ENCODE measurements at places on chromosomes 4 and X.

DNA sequence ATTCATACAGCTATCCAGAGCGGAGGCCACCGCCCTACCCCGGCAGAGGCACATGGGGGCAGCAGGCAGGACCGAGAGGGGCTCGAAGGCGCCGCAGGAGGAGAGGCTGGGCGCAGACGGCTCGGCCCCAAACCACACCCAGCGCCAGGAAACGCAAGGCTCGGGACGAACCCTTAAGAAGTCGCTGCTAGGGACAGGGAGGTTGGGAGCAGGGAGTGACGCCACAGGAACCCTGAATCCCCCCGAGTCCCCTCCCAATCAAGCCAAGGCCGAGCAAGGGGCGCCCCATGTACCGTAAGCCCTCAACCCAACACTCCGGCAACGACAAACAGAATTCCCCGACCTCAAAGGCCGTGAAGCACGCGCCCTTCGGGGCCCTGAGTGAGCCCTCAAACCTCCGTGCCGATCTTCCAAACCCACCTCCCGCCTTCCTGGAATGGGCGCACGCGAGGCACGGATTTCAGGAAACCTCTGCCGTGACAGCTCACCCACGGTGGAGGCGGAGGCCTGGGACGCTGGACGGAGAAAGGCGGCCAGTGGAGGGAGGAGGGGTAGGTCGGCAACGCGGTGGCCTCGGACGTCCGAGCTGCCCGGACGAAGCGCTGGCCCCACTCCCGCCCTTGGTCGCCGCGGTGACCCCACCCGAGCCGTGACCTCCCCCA is 1.8 kb downstream of the ZFYVE28 start:
- DNase-seq = no peak

- no peak for DNase-seq
Measured at GRCh38 chr4:74632634-74633033, 161.7 kb downstream of the BTC start.

- peak; percentile 81 for DNase-seq
Measured at GRCh38 chrX:132218100-132218812, 991 bp downstream of the RAP2C start.

GRCh38 chrX:85375333-85375738 is 4.1 kb downstream of the POF1B start:
- no peak for DNase-seq

GRCh38 chrX:100931925-100932285 is 3.2 kb upstream of the XKRX start:
- no peak for DNase-seq

DNA sequence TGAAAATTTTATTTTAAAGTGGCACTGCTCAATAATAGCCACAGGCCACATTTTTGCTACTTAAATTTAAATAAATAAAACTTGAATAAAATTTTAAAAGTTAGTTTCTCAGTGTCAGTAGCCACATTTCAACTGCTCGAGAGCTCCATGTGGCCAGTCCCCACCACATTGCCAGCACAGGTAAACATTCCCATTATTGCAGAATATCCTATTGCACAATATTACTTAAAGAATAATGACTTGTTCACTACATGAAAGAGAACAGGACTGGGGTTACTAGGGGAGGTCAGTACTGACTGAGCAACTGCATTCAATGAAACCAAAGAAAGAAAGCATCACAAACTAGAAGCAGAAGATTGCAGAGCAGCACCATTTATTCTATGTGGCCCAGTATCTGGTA is 2201.6 kb upstream of the TENM3 start:
- no peak for DNase-seq

DNA sequence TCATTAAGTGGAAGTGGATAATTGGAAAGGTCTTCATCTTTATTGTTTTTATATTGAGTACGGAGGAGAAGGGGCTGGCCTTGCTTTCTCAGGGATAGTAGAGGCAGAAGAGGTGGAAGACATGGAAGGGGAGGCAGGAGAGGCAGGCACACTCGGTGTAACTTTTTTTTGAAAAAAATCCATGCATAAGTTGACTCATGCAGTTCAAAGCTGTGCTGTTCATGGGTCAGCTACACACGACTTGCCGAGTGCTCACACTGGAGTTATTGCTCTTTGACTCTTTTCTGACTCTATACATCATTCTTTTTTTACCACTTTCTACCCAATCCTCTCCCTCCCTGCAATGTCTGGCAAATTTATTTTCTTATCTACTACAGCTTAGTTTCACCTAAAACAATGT is 158.3 kb upstream of the AADAT start:
- DNase-seq = no peak

DNA sequence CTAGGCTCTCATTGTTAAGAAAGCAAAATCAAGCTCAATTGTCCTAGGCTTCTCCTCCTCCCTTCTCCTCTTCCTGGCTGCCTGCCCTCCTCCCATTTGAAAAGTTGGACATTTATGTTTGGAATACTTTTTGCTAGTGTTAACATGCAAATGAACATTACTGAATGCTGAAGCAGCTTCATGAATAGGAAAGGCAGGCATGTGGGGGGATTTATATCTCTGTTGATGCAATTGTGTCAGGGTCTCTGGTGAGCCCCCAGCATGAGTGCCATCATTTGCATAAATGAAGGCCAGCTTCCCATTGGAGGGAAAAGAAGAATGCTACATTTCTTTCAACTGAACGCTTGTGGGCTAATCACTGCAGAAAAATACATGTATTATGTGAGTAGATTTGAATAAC is 160.1 kb upstream of the NDST3 start:
- no peak for DNase-seq

DNA sequence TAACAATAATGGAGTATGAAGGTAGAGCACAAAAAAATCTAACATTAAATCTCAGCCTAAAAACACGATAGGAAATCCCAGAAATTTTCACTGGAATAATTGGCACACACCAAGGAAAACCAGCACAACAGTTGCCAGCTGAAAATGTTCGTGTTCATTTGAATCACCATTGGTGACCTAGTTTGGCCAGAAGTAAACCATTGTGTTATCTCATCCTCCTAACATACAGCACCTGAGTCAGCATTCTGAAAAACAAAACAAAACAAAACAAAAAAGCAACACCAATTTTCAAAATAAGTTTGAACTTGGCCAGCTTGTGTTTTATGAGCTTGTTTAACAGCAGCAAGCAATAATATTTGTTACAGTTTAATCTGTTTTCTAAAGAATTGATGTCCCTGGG is 41.1 kb downstream of the UCHL1 start:
- DNase-seq = no peak

- DNase-seq = no peak
Measured at GRCh38 chrX:13000301-13000811, 25.4 kb downstream of the TMSB4X start.

DNA sequence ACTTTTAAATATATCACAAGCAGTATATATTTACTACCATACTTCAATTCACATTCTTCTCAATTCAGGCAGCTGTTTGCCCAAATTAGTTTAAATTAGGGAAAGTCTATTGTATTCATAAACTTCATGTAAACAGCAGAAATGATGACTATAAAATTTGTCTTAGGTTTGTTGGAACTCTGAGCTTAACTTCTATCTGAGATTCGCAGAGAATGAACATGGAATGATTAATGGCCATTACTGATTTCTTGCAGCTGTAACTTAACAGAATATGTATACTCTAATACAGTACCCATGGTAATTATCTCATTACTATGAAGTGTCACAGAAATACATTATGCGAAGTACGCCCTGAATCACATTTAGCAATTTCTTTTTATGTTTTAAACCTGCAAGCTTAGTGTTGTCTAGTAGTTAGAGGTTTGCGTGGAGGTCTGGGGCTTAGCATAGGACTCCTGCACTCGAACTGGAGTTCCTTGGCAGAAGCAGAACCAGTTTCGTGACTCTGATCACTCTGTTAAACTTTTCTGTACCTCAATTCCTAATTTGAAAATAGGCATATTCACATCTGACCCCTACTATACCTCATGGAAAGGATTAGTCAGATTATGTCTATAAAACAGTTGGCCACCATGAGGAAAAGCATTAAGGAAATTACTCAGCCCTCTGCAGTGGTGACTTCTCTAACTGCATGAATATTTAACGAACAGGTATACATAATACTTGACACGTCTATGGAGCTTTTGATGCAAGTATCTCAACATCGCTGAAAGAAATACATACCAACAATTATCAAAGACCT is 243.2 kb downstream of the MGST2 start:
- DNase-seq = no peak

DNA sequence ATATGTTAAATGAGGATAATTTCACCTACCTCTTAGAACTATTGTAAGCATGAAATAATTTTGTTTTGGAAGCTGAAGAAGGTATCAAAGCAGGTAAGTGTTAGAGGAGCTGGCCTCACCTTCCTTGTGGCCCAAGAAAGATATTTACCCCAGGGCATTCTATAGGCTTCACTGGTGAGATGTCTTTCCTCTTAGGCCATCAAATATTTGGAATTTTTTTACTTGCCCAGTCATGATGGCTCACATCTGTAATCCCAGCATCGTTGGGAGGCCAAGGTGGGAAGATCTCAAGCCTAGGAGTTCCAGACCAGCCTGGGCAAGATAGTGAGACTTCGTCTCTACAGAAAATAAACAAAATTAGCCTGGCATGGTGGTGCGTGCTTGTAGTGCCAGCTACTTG is 6.1 kb upstream of the SMS start:
- DNase-seq = no peak

GRCh38 chr4:175536852-175537453 is 275.1 kb downstream of the GPM6A start:
- DNase-seq = peak; percentile 20

GRCh38 chr4:4492161-4492847 is 49.5 kb downstream of the STX18 start:
- DNase-seq = peak; percentile 52

DNA sequence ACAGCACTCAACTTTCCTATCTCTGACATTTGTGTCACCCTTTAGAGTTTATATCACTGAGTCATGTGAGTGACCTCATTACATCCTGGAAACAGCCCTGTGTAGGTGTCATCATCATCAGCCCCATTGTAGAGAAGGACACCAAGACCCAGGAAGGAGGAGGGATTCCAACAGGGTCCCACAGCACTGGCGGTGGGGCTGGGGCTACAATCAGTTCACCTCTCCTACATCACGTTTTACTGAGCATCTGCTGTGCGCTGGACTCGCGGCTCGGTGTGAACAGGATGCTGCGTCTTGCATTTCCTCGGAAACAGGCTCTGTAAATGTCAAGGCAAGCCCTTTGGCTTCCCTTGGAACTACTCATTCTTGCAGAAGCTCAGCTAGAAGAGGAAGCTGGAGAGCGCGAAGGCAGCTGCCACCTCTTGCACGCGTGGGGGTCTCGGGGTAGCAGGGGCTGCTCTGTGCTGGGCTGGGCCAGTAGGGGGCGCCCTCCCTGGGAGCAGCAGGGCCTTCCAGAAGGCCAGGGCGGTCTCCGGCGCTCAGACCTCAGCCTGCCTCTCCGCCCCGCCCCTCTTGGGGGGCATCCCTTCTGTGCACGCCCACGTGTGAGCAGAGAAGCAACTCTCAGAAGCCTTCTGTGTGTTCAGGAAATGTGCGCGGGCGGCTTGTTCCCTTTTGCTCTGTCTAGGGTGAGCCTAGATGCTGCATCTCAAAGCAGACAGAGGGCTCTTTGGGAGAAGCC is 29.0 kb downstream of the REELD1 start:
- DNase-seq = peak; percentile 87

GRCh38 chrX:19555683-19556082 is 40.4 kb upstream of the MAP3K15 start:
- DNase-seq = no peak

DNA sequence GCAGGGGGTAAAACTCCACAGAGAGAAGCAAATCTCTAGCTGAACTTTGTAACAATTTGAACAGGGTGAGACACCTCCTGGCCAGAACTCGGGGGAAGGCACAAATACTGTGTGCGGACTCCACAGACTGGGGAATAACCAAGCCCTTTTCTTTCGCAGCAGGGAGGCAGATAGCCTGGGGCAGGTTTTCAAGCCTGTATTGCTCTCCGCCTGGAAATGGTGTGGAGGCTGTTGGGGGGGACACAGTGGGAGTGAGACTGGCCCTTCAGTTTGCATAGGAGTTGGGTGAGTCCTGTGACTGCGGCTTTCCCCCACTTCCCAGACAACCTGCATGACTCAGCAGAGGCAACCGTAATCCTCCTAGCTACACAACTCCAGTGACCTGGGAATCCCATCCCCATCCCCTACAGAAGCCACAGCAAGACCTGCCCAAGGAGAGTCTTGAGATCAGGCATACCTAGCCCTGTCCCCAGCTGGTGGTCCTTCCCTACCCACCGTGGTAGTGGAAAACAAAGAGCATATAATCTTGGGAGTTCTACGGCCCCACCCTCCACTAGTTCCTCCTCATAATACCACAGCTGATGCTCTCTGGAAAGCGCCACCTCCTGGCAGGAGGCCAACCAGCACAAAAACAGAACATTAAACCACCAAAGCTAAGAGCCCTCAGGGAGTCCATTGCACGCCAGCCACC is 12.9 kb upstream of the SMPX start:
- no peak for DNase-seq

DNA sequence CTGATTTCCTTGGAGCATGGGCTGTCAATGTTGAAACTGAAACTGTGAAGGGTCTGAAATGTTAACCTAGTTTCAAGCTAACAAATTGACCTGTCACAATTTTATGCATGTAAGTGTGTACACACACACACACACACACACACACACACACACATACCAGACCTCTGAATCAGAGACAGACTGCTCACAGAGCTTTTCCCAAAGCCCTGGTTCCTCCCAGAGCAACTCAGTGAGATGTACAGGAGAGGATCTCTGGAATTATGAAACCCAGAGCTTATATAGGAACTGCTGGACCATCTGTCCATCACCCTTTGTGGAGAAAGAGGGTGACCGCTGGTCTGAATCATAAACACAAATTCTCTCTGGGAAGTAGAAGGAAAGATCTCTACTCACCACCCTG is 228.1 kb upstream of the PRPS2 start:
- no peak for DNase-seq

DNA sequence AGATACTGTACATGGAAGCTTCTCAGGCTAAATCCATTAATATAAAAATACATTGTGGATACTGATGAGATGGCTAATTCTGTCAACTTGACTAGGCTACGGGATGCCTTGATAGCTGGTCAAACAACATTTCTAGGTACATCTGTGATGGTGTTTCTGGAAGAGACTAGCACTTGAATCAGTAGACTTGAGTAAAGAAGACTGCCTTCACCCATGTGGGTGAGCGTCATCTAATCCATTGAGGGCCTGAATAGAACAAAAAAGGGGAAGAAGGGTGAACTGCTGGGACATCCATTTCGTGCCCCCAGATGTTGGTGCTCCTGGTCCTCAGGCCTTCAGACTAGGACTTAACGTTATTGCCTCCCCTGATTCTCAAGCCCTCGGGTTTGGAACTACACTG is 3.7 kb upstream of the SRP72 start:
- DNase-seq = no peak

DNA sequence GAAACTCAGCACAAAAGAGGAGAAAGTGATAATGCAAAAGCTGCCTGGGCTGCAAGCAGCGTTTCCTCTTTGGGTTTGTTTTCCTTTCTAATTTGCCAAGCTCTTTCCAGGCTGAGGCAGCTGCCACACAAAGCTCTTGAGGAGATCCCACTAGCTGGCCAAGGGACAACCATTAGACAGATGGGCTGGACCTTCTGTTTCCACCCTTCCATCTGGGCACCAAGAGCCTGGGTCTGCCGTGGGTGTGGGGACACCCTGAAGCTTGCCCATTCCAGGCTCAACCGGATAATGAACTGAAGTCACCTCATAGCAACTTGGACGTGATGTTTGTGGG is 194.6 kb upstream of the C1QTNF7 start:
- no peak for DNase-seq
